ENCODE measurements at places on chromosomes 5 and 9. TPM values are rescaled to one million over a fixed set of nuclear protein-coding genes. Genes with fewer than 3 reads are reported as not detected.

GRCh38 chr9:137793196-137793841, 84.3 kb upstream of the CACNA1B start:
- DNase-seq = no peak

Gene AMBP
- not detected for total RNA-seq

DNA sequence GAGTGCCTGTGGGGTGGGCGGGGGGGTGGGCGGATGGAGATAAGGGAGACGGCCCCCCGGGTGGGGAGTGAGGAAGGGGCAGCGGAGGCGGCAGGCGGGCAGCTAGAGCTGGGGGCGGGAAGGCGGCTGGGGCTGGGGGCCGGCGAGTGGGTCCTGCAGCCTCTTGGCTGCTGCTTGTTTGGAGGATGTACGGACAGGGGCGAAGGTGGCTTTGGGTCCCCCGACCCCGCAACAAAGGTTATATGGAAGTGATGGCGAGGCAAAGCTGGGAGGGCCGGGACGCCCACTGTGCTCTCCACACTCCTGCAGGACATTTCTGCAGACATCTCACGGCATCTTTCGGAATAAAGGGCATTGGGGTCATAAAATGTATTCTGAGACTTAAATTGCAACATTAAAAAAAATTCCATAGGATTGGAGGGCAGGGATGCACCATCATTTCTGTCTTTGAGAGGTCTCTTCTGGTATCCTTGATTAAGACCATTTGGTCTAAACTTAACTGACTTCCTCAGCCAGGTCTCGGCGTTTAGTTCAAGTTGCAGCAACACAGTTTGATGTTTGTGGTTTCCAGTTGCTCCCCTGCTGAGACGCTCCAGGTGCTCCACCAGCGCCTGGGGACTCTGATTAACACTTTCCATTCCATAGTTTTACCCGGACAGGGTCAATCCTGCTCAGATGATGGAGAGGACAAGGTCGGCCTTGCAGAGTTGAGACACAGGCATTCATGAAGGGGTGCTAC, 101.6 kb upstream of the SSBP2 start:
- no peak for DNase-seq

- no peak for DNase-seq
Measured at GRCh38 chr9:34993502-34994259, 4.1 kb downstream of the DNAJB5 start.

- no peak for DNase-seq
Measured at GRCh38 chr5:179828756-179829421, 8.2 kb downstream of the SQSTM1 start.

- no peak for DNase-seq
Measured at GRCh38 chr5:119049824-119050449, 20.9 kb upstream of the DMXL1 start.

DNA sequence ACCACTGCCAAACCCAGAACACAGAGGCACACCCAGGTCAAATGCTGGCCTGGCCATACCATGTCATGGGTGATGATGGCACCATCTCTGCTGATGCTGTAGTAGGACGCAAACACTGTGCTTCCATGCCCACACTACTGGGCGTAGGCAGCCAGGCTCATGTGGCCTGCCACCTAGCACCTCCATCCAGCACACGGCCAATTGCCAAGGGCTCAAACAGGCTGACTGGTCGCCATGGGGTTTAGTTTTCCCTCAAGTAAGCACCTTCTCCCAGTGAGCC, 39.4 kb downstream of the BICD2 start:
- no peak for DNase-seq

DNA sequence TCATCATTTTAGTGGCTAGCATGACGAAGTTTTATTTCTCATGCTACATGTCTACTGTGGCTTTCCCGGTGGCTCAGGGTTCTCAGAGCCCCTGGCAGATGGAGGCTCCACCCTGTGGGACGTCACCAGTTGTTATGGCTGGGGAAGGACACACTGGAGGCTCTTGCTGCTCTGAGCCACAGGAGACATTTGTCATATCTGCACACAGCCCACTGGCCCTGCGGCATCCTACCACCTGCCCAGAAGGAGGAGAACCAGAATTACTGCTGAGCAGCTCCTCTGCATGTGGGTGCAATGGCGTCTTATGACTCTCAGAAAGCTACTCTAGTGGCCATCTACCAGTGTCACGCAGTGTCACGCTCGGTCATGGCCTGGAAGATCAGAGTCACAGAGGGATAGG, 6.6 kb downstream of the OR13J1 start:
- no peak for DNase-seq

All from foreskin keratinocyte (primary cell).